ENCODE measurements at places on chromosomes 7 and 10.
A peak's percentile ranks its signal among the peaks of the same experiment; 100 is the strongest.

- peak; percentile 5 for DNase-seq
Observed at GRCh38 chr7:34823650-34824258, 165.7 kb downstream of the NPSR1 start.

- no peak for DNase-seq
Observed at GRCh38 chr7:156610130-156610529, 30.4 kb upstream of the RNF32 start.

GRCh38 chr10:116545122-116545521, 609 bp upstream of the PNLIP start:
- DNase-seq, result no peak

DNA sequence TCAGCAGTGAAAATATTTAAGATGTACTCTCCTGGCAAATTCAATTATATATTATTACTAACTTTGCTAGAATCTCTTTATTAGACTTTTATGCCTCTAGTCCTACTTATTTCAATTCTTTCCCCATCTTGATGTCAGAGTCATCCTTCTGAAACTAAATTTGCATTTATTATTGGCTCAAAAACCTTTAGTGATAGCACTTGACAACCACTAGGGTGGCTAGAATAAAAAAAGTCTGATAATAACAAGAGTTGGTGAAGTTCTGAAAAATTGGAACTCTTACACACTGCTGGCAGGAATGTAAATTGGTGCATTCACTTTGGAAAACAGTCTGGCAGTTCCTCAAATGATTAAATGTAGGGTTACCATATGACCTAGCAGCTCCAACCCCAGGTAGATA, 73.8 kb downstream of the LSMEM1 start:
- DNase-seq, result no peak

DNA sequence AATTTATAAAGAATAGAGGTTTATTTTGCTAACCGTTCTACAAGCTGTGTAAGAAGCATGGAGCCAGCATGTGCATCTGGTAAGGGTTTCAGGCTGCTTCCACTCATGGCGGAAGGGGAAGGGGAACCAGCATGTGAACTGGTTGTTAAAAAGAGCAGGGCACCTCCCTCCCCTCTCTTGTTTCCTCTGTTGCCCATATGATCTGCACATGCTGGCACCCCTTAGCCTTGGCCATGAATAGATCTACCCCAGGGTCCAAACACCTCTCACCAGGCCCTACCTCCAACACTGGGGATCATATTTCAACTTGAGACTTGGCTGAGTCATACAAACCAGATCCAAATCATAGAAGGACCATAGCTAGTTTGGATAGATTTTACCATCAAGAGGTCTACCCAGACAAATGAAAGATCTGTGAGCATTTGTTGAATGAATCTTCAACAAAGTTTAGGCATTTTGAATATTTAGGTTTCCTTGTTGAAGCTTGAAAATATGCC, 36.0 kb upstream of the NRP1 start:
- DNase-seq, result no peak

DNA sequence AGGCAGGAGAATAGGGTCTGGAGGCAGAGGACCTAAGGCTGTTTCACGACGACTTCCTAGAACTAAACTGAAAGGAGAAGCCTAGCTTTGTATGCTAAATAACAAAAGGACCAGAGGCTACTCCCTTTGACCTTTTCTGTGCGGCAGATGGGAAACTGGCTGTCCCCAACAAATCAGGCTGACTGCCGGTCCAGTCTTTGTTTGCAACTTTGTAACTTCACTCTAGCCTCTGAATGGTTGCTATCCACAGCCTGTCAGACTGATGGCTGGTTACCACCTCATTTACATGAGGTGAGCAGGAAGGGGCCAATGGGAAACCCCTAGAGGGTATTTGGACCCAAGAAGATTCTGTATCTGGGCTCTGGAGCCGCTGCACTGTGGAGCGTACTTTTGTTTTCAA, 132.6 kb upstream of the SHH start:
- DNase-seq, result no peak

- no peak for DNase-seq
Observed at GRCh38 chr7:80736371-80737125, 98.1 kb downstream of the CD36 start.

GRCh38 chr7:99098286-99098823, 45.6 kb downstream of the SMURF1 start:
- no peak for DNase-seq

GRCh38 chr10:116247691-116248090, 25.3 kb downstream of the GFRA1 start:
- no peak for DNase-seq

Data from skeletal muscle cell (primary cell).